CD4-positive, alpha-beta T cell treated with Interleukin-4 for 4 hours (primary cell): ENCODE measurements at places on chromosomes 13 and 19.

- no peak for DNase-seq
Observed at GRCh38 chr13:35925669-35926068, 205.5 kb downstream of the DCLK1 start.

GRCh38 chr13:24041651-24042225, 118.8 kb upstream of the SPATA13 start:
- no peak for DNase-seq

DNA sequence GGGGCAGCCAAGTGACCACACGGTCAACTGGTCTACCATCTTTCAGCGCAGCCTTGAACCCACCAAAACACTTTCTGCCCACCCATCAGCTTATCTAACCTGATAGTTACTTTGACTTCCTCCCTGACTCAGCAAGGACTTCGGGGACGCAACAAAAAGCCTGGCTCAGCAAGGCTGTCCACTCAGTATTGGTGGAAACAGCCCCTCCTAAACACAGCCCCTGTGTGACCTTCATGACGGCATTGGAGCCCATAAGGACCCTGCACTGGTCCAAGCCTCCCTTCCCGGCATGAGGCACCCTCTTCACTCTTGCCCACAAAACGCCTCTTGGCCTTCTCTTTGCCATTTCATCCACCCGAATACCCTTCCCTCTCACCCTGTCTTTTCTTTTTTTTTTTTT, 39.1 kb downstream of the INSR start:
- no peak for DNase-seq

- DNase-seq, result no peak
Observed at GRCh38 chr19:40320558-40320935, 27.6 kb downstream of the C19orf47 start.

DNA sequence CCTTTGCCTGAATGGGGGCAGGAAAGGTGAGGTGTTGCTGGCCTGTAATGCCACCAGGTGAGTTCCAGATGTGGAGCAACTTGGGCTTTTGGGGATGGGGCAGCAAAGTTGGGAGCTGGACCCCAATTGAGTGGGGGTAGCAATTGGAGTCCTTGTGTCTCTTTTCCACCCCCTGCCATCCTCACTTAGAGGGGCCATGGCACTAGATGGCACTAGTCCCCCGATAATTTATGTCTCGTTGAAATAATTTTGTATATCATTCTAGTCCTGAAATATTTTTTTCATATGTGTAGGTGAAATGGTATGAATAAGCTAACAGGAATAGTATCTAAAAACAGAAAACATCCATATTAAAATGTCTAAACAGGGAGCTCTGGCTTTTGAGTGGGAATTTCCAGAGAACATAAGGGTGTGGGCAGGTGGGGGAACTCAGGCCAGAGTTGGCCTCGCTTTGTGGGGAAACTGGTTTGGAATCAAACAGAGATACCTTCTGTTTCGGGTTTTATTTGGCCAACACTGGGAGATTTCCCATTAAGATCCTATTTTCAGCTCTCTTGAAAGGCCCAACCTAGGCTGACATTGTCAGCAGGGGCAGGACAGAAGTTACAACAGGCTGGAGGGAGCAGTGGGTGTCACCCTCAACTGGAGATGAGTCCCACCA, 3.4 kb downstream of the ZNF576 start:
- DNase-seq, result no peak

DNA sequence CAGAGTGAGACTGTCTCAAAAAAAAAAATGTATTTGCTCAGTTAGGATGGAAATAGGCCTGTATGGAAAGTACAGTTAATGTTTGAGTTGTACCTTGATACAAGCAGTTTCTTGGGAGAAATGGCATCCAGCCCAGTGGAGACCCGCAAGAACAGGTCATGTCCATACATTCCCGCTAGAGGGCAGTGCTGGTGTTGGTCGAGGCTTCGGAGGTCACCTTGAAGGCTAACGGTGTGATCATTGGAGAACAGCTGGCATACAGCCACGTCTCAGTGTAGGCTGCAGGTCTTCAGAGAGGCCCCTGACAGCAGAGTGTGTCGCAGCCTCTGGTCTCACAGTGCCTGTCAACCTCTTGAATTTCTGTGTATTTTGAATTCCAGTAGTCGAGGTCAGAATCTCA, 7.5 kb downstream of the ZNF610 start:
- DNase-seq, result peak; percentile 52

DNA sequence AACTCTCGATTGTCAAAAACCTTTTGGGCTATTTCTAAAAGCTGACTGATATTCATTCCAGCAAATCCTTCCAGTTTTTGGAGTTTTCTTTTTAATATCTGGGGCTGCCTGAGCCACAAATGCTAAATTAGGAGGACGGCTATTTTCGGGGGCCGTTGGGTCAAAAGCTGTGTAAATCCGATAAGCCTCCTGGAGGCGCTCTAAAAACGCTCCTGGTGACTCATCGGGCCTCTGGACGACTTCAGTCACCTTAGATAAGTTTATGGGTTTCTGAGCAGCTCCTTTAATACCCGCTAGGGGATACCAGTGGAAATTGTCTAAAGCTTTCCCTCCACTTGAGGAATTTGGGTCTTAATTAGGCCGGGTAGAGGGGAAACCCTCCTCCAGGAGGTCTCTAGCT, 66.4 kb downstream of the ZNF730 start:
- DNase-seq, result no peak

- peak; percentile 46 for DNase-seq
Observed at GRCh38 chr19:45177817-45178261, at the start of gene TRAPPC6A. TSS of gene TRAPPC6A (minus strand) at chr19:45178237. CDS start at chr19:45178218, 19 bp downstream.

DNA sequence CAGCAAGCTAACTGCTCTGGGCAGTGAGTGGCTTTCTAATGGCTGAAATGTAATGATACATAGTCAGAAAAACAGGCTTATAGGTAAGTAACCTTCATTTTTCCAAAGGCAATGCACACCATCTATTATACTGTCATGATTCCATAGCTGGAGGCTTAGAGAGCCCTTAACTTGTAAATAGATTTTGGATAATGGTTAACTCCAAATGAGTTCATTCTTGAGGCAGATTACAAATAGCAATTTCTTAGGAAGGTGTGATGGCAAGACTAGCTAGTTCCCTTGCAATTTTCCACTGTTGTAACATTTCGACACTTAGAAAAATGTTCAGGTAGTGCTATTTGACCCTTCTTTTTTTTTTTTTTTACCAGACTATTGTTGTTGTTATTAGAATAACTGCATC, 789.8 kb upstream of the PCDH9 start:
- DNase-seq, result no peak

GRCh38 chr13:35714588-35715377, 238.3 kb upstream of the MAB21L1 start:
- no peak for DNase-seq

DNA sequence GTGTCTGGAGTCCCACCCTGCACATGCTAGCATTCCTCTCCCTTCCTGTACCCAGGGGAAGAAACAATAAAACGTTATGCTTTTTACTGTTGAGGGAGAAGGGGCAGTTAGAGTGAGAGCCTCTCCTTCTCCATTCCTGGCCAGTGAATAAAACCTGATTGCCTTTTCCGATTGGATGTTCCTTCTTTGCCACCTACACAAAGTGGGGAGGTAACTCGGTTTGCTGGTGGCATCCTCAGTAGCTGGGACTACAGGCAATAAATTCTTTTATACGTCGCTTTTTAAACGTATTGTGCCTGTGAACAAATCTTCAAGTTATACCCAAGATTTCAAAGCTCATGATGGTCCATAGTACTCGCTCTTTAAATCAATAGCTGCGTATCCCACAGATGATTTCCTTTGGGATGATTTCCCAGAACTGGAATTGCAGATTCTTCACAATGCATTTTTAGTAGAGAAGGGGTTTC, 660 bp upstream of the MVB12A start:
- no peak for DNase-seq

- no peak for DNase-seq
Observed at GRCh38 chr13:79245937-79246577, 160.0 kb downstream of the RBM26 start.

DNA sequence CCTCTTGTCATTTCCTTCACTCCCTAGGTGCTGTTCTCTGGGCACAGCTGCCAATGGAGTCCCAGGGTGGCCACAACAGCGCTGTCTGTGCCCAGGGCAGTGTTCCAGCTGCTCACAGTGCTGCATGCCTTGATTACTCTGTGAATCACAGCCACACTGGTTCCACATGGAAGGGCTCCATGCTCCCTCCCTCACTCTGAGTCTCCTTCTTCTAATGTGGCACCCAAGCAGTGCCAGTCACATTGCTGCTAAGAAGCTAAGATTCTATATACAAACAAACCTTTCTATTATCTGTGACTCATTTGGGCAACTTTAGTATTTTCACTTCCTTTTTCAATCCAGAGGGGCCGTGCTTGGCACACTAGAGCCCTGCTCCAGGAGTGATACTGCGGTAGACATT, 248.7 kb downstream of the TDRD3 start:
- DNase-seq, result no peak

DNA sequence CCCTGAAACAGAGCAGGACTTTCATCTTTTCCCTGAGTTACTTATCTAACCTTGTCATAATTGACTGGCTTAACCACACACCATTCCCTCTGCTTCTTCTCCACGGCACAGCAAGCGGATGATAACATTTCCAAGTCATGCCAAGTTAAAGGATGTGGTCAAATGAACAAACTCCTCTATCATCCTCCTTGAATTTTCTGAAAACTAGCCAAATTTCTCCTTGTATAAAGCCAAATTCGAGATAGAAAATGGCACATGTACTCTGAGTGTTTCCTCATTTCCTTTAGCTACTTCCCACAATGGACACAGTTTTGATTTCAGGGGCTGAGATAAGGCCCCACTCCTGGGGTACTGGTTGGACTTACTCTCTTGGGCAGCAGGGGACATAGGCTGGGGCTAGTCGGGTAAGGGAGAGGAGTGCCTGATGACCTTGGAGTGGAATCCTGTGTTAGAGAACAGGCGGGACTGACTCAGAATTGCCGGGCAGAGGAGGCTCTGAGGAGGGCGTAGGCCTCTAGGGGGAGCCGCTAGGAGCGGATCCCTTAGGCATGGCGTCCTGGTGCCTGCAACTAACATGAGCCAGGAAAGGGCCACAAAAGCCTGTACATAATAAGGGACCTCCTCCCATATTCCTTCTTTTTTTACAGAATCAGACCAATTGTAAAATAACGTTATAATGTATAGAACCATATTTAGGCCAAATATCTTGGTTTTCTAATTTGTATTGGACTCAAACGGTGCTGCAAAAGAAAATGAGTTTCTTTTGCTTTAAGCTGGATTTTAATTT, 20.3 kb upstream of the TMTC4 start:
- DNase-seq, result no peak

DNA sequence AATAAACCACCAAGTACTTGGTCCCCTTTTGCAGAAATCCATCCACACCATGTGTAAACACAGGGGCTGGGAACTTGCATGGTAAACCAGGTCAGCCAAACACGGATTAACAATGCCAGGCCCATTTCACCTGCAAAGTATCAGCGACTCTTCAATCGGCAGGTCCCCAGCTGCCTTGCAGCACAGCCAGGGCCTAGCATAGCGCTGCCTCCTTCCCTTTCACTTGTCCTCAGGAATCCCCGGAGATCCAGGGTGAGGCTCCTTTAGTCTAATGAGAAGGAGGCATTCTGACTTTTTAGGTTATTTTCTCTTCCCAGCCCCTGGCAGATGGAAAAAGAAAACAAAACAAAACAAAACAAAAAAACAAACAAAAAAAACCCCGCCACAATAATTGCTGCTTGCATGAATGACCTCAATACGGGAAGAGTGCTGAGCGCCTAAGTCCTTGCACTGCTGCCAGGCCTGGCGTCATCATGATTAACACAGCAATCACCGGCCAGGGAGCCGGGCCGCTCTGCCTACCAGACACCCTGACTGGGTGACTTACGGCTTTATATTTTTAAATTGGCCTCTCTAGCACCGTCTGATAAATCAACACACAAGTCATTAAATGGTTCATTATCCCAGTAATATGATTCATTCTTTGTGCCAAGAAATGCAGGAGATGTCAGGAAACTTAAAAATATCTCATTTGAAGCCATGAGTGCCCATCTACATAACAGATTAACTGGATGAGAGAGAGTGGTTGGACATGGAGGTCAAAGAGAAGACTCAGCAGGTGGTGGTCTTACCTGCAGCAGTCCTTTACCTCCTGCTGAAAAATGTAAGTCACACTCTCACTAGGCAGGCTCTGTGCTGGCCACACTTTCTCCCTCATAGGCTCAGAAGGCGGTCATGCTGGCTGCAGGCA, 692.7 kb downstream of the UQCRFS1 start:
- no peak for DNase-seq

GRCh38 chr13:88744289-88744688, 1073.1 kb downstream of the SLITRK5 start:
- no peak for DNase-seq

GRCh38 chr19:29934781-29935180, 7.3 kb upstream of the URI1 start:
- no peak for DNase-seq

- no peak for DNase-seq
Observed at GRCh38 chr19:8255426-8256125, 46.4 kb downstream of the CERS4 start.

GRCh38 chr19:17718947-17719711, at the start of gene MAP1S:
TSS of gene MAP1S (plus strand) at chr19:17719480. CDS start at chr19:17719503, 23 bp downstream.
- DNase-seq, result peak; percentile 43

GRCh38 chr13:104170980-104171555, 1104.9 kb upstream of the SLC10A2 start:
- DNase-seq, result no peak

DNA sequence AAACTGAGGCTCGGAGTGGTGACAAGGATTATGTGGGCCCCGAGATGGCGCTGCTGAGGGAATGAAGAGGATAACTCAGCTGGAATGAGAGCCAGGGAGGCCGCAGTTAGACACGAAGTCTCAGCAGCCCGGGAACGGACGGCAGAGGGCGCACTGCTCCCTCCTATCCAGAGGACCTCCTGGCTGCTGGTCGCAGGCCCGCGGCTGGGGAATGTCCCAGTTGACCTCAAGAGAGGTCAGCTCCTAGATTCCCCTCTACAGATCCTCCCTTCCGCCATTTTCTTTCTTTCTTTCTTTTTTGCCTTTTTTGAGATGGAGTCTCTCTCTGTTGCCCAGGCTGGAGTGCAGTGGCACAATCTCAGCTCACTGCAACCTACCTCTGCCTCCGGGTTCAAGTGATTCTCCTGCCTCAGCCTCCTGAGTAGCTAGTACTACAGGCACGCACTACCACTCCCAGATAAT, 24.1 kb upstream of the ASPDH start:
- peak; percentile 38 for DNase-seq

DNA sequence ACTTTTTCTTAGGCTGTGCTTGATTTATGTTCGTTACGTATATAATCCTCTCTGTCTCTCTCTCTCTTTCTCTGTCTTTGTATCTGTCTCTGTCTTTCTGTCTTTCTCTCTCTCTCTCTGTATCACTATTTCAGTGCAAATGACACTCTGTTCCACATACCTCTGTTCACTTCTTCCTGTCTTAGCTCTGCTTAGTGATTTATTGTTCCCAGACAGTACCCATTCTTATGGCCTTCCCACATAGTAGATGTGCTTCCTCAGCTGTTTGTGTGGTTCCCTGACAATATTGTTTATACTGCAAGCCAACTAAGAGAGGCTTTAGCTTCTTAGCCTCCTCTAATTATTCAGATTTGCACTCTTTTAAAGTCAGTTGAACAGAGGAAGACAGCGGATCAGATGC, 1244.2 kb downstream of the DIAPH3 start:
- no peak for DNase-seq

DNA sequence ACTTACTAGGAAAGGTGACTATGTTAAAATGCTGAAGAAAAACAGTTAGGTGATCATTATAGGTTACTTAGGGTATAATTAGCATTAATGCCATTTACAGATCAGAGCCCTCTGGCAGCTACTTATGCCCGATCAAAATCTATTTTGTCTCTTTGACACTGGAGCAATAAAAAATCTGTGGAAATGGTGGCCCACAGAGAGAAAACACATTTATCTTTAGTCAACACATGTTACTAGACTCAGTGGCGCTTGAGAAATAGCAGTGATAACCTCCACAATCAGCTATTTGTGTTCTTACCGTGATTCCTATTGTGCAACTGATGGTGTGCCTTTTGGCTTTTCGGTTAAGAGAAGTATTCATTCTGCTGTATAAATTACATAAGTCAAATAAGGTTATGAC, 1519.6 kb downstream of the PCDH9 start:
- no peak for DNase-seq
